ENCODE measurements at places on chromosomes 12 and 14.

DNA sequence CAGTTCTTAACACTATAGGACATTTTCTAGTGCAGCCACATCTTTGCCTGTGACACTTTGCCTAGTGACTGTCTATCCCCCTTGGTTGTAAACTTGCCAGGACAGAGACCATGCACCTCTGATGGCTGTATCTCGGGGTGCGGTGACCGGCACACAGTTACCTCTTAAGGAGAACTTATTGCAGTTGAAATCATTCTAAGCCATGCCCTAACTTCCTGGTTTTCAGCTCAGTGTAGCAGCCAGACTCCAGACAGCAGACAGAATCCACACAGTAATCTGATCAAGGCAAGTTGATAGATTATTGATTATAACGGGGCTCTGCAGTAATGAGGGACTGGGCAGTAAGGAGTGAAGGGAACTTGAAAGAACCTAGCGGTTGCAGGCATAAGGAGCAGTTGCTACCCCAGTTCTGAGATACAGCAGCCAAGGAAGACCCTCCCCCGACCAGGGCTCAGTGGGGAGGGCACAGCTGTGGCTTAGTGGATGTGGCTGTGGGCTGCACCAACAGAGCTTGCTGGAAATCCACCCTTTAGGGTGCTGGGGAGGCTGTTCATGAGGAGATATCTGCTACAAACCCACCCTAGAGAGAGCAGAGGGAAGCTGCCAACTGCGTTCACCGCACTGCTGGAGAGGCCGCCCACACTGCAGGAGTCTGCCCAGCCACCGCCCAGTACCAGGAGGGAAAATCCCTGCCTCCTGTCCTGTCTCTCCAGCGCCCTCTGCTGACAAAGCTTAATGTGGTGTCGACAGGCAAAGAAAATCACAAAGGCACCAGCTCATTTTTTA lies 58.2 kb upstream of the BEGAIN start:
- no peak for DNase-seq

- peak; percentile 47 for DNase-seq
These were observed 28.0 kb downstream of the TXNRD1 start for GRCh38 chr12:104243551-104243950.

GRCh38 chr12:9848899-9849298 lies 20.3 kb downstream of the CLEC2B start:
- no peak for DNase-seq

GRCh38 chr12:66044731-66045130 lies 85.8 kb downstream of the LLPH start:
- no peak for DNase-seq

DNA sequence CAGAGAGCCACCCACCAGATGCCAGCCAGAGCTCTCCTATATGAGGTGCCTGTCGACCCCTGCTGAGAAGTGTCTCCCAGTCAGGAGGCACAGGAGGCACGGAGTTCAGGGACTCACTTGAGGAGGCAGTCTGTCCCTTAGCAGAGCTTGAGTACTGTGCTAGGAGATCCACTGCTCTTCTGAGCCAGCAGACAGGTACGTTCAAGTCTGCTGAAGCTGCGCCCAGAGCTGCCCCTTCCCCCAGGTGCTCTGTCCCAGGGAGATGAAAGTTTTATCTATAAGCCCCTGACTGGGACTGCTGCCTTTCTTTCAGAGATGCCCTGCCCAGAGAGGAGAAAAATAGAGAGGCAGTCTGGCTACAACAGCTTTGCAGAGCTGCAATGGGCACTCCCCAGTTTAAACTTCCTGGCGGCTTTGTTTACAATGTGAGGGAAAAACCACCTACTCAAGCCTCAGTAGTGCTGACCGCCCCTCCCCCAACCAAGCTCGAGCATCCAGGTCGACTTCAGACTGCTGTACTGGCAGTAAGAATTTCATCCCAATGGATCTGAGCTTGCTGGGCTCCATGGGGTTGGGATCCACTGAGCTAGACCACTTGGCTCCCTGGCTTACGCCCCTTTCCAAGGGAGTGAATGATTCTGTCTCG lies 146.7 kb upstream of the USP15 start:
- no peak for DNase-seq

DNA sequence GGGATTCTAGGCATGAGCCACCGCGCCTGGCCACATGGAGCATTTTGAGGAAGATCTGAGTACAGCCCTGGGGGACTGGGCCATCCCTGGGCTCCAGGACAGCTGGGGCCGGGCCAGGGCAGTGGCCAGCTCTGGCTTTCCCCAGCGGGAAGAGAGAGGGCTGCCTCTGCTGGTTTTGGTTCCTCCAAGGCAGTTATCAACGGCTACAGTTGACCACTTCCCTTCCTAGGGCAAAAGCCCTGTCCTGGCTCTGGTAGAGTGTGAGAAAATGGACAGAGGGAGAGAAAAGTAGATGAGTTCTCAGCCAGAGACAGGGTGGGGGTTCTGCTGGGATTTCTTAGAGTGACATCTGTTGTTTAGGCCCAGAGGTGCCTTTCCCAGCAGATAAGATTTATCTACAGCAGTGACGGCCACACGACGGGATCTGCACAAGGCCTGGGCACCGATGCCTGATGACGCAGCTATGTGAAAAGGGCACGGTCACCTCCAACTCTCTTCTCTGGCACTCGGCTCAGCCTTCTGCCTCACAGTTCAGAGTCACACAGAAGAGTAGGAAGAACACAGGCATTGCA lies 5.5 kb upstream of the HVCN1 start:
- DNase-seq: no peak

DNA sequence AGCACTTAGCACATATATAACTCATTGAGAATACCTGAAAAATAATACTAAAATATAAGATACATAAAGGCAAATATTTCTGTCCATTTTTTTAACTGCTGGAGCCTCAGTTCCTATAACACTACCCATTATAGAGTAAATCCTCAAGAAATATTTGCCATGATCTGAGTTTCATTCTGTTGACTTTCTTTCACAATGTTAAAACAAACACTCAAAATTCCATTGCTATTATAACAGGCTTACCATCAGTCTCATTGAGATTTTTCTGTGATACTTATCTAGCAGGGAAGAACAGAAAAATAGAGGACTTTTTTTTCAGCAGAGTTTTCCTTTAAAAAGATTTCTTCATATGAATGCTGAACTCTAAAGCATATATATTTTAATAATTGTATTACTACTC lies 24.5 kb downstream of the LMO3 start:
- DNase-seq: no peak

DNA sequence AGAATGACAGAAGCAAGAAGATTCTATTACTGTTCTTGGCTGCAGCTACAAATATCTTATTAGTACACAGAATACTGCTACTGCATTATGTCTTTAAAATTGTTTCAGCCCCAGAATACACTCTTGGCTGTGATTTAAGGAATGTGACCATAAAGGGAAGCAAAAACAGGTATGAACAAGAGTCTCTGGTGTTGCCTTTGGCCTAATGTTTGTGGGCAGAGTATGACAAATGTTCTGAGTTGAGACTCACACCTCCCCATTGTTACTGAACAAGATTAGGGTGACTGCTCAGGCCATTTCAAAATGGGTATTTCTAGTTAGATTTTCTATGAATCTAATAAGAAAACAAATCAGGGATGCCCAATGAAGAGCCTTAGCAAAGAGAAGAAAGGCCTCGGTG lies 28.5 kb downstream of the TTC6 start:
- DNase-seq: no peak

GRCh38 chr14:72387726-72388125 lies 455.5 kb downstream of the RGS6 start:
- DNase-seq: no peak

All from BJ (cell line).